ENCODE measurements at places on chromosomes 1 and 21.

DNA sequence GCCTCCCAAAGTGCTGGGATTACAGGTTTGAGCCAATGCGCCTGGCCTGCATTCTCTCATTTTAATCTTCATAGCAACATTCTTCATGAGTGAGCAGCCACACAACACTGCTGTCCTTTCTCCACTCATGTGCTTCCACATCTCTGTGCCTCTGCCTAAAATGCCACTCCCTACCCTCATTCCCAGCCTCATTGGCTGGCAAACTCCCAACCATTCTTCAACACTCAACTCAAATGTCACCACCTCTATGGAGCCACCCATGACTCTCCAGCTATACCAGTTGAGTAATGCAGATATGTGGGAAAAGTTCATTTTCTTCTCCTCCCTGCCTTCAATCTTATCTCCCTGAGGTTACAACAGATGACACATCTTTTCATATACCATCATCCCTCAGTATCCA is 53.9 kb upstream of the ZC3H12A start:
- no peak for DNase-seq

GRCh38 chr1:75795703-75796193 is 934 bp upstream of the MSH4 start:
- no peak for DNase-seq

DNA sequence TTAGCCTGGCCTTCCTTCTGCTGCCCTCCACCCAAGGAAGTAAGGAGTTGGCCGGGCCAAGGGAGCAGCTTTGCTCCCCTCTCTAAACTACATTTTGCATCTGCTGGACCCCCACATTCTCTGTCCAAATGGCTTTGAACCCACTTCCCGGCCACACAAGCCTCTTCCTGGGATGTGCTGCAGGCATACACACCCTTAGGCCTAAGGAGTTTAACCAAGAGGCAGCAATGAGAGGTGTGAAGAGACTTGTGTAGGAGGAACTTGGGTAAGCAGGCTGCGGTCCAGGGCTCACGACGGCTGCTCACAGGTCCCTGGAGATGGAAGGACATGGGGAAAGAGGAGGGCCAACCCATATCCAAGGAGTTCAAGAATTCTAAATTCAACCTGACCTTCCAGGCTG is 196.7 kb upstream of the SGIP1 start:
- DNase-seq, result no peak

DNA sequence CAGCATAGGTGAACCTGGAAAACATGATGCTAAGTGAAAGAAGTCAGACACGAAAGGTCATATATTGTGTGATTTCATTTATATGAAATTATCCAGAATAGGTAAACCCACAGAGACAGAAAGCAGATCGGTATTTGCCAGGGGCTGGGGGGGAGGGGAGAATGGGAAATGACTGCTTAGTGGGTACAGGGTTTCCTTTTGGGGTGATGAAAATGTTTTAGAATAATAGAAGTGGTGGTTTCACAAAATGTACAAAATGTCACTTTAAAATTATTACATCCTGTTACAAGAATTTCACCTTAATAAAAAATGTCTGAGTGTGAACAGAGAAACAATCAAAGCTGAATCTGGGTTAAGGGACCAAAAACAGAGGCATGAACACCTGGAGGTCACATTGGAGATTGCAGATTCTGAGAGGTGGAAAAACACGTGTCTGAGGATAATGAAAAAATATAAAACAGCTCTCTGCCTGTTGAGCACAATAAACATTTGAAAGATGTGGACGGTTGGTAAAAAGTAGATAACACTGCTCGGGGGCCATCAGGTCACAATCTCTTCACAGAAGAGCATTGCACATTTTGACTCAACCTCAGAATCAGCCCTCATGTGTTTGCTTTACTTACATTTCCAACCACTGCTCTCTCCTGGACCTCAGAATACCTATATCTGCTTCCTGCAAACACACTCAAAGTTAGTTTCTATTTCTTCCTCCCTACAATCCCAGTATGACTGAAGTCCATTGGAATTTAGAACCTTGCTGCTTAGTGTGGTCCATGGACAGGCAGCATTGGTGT is 3.2 kb downstream of the SLAMF6 start:
- DNase-seq, result no peak

DNA sequence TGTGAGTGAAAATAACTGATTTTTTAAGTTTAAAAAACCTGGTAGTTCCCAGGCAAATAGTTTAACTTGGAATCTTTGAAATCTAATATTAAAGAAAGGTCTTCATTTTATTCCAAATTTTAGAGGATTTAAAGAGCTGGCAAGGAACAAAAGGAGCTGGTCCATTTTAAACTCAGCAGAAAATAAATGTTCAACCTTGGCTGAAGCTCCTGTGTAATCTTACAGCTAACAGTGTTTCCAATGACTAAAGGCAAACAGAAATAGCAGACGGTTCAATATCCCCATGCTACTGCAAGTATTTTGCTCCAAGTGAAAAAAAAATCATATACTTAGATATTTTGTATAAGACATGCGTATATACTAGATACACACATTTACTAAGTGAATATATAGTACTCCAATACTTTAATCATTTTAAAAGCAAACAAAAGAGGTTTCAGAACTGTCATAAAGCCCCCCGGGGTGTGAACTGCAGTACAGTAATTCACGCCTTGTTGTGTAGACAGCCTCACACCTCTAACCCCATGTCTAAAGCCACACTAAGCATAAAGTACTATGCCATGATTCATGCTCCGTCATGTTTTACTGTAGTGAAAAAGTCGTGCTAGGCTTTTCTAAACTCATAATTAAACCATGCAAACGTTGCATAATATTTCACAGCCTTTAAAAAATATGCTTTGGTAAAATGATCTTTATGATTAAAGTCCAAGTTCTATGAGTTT is 132.2 kb downstream of the CLIC6 start:
- no peak for DNase-seq

GRCh38 chr1:146049436-146049835 is 27.9 kb upstream of the HJV start:
- DNase-seq, result no peak

GRCh38 chr1:234281826-234282489 is 91.3 kb upstream of the COA6 start:
- DNase-seq, result no peak

GRCh38 chr1:2014741-2015735 is 4.1 kb upstream of the GABRD start:
- no peak for DNase-seq

DNA sequence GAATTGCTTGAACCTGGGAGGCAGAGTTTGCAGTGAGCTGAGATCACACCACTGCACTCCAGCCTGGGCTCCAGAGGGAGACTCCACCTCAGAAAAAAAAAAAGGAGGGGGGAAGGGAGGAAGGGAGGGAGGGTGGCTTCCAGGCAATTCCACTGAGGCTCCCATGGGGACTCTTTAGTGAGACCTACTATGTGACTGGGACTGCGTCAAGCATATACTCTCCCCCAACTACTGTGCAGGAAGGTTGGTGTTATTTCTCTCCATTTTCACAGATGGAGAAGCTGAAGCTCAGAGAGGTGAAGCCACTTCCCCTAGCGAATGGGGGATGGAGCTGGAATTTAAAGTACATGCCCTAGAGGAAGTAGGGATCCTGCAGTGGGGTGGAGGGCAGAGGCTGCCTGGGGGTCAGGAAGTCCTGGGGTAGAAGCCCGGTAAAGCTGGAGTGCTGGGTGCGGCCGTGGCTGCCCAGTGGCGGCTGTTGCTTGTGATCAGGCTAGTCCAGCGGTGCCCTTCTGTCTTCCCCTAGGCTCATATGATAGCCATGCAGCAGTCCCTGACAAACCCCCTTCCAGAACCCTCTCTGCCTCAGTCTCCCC is 40.3 kb downstream of the RAP1GAP start:
- no peak for DNase-seq

DNA sequence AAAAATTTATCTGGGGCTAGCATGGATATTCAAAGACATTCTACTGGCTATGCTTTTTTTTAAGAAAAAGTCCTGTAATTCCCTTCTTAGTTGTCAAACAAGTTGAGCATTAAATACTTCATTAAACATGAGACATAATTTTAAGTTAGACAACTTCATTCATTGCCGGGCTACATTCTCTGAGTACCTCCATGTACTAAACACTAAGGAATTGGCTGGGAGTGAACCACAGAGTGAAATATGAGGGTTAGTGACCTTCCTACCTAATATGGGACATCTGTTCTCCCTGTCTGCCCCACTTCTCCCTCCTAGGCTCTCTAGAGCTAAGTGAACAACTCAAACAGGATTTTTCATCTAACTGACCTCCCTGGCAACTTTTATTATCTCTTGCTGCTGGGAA is 370.4 kb downstream of the VAV3 start:
- no peak for DNase-seq

All from glutamatergic neuron (in vitro differentiated cells).